ENCODE measurements at places on chromosomes 1 and 21.

DNA sequence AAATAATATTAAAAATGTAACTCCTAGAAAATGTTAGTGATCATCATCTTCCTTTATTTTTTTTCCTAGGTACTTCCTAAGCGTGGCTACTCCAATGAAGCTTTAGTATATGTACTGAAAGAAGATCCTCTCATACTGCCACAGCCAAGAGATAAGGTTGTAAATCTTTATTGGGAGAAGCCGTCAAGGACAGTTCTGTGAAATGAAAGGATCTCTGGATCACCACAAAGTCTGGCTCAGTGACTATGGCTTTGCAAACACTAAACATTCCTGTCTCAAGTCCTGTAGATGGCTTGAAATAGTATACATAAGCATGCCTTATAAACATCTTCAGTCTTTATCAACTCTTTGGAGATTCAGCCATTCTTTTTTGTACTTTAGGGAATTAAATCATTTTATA is 61.2 kb upstream of the DPH5 start:
- no peak for DNase-seq

GRCh38 chr1:89611721-89612120 is 21.2 kb upstream of the LRRC8C start:
- DNase-seq = no peak

DNA sequence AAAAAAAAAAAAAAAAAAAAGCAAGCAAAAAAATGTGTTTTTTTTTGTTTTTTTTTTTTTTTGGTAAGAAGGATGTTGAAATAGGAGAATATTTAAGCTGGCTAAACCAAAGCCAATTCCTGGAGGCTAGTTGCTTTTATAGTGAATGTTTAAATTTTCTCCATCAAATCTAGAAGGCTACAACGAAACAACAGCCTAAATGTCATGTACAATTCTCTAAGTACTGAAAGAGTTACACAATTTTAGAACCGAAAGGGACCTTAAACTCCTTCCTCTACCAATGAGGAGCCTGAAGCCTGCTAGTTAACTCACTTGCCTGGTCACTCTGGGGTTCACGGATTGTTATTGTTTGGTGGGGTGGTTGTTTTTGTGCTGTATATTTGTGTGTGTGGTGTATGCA is 3.5 kb downstream of the WLS start:
- DNase-seq = no peak

DNA sequence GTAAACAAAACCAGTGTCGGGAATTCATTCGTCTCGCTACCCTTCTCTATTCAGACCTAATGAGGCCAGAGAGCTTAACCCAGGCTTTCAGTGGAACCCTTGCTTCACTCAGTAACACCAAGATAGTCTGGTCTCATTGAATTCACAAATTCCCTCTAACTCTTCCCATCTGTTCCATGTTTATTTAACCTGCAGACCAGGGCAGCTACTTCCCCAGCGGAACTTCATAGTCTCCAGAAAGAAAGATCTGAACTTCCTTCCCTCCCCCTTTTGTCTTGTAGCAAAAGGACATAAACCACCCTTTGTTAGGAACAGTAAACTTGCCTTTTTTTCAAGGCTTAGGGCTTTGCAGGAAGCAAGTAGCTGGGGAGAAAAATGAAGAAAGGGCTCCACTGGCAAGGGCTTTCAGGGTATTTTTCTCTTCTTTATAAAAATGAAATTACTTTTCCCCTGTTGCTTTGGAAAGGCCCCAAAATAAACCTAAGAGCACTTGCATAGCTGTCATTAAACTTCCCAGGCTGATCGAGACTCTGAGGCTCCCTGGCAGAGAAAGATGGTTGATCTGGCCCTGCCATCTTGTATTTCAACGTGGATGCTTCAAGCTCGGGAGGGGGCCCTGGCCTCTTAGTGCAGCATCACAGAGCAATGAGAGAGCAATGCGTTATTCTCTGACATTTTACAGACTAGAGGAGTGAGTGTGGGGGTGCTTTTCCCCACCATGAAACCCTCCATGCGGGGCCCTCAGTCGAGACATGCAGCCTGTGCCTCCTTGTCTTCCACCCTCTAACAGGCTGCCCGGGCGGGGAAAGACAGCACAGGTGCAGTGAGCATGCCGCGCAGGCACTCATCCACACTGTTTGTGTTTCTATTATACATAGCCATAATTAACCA is 30.0 kb downstream of the MIS18A start:
- no peak for DNase-seq

DNA sequence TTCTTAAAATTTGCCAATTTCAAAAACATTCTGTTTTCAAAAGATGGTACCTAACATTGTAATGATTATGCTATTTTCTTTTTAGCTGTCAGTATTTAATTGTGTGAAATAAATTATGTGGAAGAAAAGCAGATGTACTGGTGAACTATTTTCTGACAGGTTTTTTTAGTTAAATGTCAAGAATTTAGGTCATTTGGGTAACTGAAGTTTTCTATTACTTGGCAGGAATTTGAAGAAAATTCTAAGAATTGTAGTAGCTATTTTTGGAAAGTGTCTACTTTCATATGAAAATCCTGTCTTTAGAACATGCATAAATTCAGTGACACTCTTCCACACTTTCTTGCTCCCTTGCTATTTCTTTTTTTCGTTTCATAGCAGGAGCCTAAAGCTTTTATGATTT is 28.5 kb upstream of the PTPRC start:
- DNase-seq = no peak

DNA sequence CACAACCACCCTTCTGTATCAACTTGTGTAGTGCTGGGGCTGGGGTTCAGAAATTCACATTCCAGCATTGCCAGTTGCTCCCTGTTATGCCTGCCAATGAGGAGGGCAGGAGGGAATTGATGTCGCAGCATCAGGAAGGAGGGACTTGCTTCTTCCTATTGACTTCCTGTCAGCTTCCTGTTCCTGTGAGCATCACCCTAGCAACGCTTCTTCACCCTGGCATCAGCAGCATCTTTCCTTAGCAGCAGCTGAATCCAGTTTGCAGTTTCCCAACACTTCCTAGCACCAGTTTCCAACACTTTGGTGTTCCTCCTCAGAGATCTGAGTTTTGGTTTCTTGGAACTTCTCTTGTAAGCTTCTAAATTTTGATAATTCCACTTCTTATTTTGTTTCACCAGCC is 8.9 kb upstream of the TRIM62 start:
- no peak for DNase-seq

GRCh38 chr1:8950309-8950708 is 4.6 kb downstream of the CA6 start:
- DNase-seq = no peak

GRCh38 chr1:173894189-173894588 is 22.9 kb downstream of the SERPINC1 start:
- DNase-seq = no peak

DNA sequence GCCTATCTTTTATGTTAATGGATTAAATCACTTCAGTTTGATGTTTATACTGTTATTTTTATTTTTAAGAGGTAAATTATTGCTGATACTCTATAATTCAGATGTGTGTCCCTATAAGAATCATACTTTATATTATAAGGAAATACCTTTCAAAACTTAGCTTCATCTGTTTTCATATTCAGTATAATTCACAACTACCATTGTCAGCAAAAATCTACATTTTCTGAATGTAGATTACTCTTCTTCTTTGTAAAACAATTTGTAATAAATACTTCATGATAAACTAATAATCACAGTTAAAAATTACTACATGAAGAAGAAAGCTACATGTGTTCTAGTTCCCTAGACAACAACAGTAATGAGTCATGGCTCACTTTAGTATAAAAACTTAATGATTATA is 115.4 kb upstream of the SERTAD4 start:
- no peak for DNase-seq

GRCh38 chr1:109625176-109625575 is 5.5 kb downstream of the AMPD2 start:
- no peak for DNase-seq

DNA sequence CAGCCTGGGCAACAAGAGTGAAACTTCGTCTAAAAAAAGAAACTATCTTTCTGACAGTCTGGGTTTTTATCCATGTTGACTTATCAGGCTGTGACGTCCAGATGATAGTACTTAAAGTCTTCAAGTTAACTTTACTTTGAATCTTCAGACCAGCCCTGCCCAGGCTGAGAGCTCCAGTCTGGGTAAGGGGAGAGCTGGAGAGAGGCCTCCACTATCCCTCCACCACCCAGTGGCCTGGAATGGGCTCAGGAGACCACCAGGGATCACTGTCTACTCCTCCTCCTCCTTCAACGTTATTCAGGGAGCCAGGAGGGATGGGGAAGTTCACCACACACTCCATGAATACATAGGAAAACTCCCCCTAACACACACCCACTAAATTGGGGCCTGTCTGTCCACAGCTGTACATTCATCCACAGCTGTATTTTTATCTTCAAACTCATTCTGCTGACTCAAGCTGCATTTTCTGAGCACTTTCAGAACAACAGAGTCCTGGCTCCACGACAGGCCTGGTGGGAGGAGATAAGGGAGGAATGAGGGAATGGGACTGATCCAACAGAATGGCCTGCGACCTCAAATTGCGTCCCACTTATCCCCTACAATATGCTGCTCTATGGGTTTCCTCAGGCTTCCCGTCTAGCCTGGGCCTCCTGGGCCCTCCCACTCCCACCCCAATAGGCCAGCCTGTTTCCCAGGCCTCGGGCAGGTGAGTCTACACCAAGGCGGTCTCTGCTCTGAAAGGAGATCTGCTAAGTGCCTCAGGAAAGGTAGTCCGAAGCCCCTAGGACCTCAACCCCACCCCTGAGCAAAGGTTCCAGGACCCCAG is 1.8 kb downstream of the SLC45A3 start:
- no peak for DNase-seq

GRCh38 chr1:187928696-187929095 is 1099.9 kb downstream of the PLA2G4A start:
- no peak for DNase-seq

GRCh38 chr1:9628541-9629444 is 22.7 kb upstream of the PIK3CD start:
- DNase-seq = no peak

- no peak for DNase-seq
Observed at GRCh38 chr1:208013210-208013609, 102.3 kb upstream of the CD34 start.

DNA sequence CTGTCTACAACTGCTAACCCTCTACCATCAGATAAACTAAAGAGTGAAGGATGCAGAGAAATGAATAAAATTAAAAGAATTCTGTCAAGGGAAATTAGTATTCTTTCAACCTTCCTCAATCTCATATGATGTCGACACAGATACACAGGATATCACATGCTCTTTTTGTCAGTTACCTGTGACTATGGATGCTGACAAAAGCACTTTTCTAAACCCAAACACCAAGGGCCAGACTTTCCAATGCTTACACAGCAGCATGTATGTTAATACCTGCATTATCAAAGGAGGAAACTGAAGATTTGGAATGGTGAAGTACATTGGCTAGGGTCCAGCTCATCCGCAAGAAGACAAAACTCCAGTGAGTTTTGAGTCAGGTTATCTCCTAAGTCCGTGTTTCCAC is 294.0 kb downstream of the SMYD3 start:
- DNase-seq = no peak

GRCh38 chr1:110003747-110004428 is 19.3 kb downstream of the AHCYL1 start:
- DNase-seq = peak; percentile 98

- no peak for DNase-seq
Observed at GRCh38 chr1:170668209-170669106, 4.5 kb downstream of the PRRX1 start.

DNA sequence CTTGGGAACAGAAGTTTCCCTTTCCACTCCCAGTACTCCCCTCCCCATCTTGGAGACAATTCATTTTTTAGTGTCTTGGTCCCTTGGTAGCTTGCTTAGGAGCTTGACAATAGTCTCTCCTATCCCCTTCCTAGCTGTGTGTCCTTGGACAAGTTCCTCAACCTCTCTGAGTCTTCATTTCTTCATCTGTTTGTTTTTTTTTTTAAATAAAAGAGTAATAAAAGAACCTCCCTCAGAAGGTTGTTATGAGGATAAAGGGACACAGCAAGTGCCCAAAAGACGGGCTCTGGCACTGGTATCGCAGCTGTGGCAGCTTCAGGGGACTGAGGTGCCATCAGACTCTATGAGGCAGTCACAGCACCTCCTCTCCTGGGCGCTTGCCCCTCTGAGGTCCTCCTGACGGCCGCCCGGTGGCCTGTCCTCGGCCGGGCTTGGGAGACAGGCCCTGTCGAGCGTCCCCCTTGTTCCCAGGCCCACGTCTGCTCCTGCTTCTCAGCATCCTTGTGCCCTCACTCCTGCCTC is 689.2 kb downstream of the MATN1 start:
- no peak for DNase-seq

GRCh38 chr1:107692580-107693345 is 272.2 kb downstream of the VAV3 start:
- DNase-seq = no peak

DNA sequence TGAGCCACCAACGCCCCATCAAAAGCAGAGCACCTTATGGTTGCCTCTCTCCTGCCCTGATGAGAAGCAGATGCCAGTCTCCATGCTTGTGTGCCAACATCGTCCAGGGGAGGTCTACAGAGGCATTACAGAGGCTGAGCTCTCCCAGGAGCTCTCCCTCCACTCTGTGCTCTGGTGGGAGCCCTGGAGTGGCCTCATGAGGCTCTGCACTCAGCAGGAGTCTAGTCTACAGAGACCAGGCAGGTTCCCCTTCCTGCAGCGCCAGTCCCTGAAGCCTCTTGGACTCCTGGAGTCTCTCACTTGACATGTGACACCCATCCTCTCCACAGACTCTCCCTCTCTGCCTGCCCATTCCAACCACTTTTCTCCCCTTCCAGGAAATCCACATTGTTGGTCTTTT is 3.4 kb downstream of the DCST1 start:
- DNase-seq = no peak

GRCh38 chr1:56229186-56229585 is 350.2 kb downstream of the PLPP3 start:
- DNase-seq = no peak

- no peak for DNase-seq
Observed at GRCh38 chr1:50531027-50531426, 107.8 kb upstream of the DMRTA2 start.

DNA sequence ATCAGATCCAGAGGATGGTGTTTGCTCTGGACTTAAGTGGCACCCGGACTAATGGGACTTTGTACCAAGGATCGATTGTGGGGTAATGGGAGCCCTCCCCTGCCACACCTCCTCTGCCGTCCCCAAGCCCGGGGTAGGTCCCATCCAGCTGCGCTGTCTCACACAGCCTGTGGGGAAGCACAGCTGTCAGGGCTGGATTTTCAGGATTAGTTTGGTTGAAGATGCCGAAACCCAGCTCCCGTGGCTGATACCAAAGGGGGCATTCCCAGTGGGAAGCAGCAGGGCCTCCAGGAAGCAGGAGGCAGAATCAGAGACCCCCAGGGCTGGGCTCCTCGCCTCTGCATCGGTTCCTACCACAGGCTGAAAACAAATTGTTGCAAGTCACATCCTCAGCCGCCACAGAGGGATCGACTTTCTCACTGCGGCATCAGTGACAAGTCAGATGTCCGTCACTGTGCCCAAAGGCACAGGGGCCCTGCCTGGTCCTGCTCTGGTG is 59.7 kb downstream of the MATN1 start:
- no peak for DNase-seq

GRCh38 chr1:64828829-64829228 is 84.0 kb downstream of the RAVER2 start:
- DNase-seq = no peak

- no peak for DNase-seq
Observed at GRCh38 chr1:9869831-9870251, 40.2 kb downstream of the CTNNBIP1 start.

- DNase-seq = no peak
Observed at GRCh38 chr1:30449428-30450147, 273.8 kb downstream of the MATN1 start.

GRCh38 chr1:97252076-97252475 is 530.5 kb downstream of the PTBP2 start:
- no peak for DNase-seq
